ENCODE measurements at places on chromosomes 2 and 18. TPM values are rescaled to one million over a fixed set of nuclear protein-coding genes. Genes with fewer than 3 reads are reported as not detected.

FSIP2 gene
- total RNA-seq: 0.13 TPM

OR6B2 gene
- not detected for total RNA-seq

YES1 gene
- 71.1 TPM for total RNA-seq

TBR1 gene
- not detected for total RNA-seq

TXNDC2 gene
- total RNA-seq: not detected

GPR35 gene
- total RNA-seq: 2.0 TPM

BABAM2 gene
- 25.1 TPM for total RNA-seq

SLC35F5 gene
- 223 TPM for total RNA-seq

ITGB6 gene
- total RNA-seq: 0.40 TPM

ATP6V1C2 gene
- not detected for total RNA-seq

PNKD gene
- 27.8 TPM for total RNA-seq

COBLL1 gene
- 16.1 TPM for total RNA-seq

TWIST2 gene
- 20.7 TPM for total RNA-seq

GAREM2 gene
- total RNA-seq: 2.4 TPM

Data from smooth muscle cell of the pulmonary artery (primary cell).